ENCODE measurements at places on chromosomes 7 and 10. TPM values are rescaled to one million over a fixed set of nuclear protein-coding genes. Genes with fewer than 3 reads are reported as not detected.
A peak's percentile ranks its signal among the peaks of the same experiment; 100 is the strongest.

DNA sequence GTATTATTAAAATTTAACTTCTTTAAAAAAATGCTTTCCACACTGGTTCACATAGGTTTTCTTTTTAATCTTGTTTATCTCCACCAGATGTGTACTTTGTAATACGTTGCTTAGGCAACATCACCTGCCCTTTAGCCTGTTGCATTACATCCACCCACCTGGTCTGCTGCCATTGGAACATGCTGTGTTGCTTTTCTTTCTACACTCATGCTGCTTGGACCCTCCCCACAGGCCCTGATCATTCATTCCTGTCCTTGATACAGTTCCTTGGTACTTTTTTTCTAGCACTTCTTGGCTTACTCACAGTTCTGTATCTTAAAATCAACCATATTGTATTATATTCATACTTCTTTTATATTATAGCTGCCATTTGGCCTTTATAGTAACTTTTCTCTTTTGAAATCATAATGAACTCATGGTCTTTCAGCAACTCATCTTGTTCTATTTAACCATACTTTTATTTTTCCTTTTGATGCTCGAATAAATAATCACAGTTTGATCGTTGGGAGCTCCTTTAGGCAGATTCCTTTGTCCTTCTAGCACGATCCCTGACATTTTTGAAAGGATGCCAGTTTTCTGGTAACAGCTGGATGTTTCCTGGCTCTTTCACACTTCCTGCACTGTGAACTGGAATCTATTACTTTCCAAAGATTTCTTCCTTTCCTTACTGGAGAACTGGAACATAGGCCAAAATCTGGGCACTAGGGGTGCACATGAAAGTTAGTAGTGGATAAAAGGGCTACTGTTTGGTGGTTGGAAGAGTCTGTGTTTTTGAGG, 125.1 kb downstream of the CDK14 start:
- no peak for DNase-seq
- no peak overlapping the region for H3K4me3 ChIP-seq
- H3K4me1 ChIP-seq: peaks cover 39% of the 10 kb centered on the region
- no peaks in the 10 kb centered on the region for H3K27me3 ChIP-seq
- no peaks in the 10 kb centered on the region for H3K36me3 ChIP-seq

DNA sequence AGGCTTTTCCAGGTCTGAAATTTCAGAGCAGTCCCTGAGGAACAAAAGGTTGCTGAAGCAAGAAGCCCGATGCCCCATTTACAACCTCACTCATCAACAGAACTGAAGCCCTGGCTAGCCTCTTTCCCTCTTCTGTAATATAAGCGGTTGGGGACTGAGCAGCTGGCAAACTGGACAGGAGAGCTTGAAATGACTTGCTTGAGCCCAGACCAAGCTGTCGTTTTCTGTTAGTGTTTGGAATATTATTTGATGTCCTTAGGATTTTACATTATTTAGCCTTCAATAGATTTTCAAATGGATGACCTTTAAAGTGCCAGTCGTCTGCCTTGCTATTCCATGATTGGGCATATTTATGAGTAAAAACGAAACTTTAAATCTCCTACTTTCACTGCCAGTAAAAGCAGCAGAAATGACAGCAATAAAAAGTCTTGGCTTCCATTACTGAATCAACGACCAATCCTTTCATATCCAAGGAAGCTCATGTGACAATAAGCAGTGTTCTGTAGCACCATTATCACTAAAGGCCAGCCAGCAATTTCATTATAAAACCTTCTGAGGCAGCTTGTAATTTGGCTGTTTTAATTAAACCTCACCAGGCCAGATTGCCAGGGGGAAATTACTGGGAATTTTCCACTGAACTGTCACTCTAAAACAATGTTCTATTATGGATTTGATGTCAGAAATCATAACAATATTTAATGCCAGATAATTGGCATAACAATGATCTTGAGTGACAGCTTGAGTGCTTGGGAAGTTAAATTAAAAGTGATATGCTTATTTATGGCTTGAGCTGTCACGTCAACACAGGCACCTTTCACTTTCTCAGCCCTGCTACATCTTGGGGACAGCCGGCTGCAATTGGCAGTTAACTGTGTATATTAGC, 85.9 kb downstream of the LSMEM1 start:
- no peaks in the 10 kb centered on the region for H3K36me3 ChIP-seq
- DNase-seq: no peak
- no peak overlapping the region for H3K27ac ChIP-seq
- H3K4me1 ChIP-seq: peaks cover 3% of the 10 kb centered on the region

DNA sequence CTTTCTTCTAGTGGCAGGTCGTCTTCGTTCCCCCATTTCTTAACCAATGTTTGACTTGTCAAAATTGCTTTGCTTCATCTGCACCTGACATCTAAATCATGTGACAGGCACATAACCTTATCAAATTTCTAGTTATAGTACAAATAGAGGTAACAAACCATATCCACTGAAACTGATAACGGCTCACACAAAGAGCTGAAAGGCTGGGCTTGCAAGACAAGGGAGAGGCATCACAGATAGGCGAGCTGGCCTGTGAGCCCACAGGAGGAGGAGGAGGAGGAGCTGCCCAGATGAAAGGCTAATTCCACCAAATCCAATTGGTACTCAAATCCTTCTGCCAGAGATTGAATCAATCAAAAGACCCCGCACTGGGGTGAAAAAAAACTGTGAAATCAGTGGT, 80.2 kb upstream of the NEBL start:
- DNase-seq: no peak
- no peaks in the 10 kb centered on the region for H3K27me3 ChIP-seq
- peaks cover 10% of the 10 kb centered on the region for H3K4me1 ChIP-seq
- no peaks in the 10 kb centered on the region for H3K36me3 ChIP-seq
- no peak overlapping the region for H3K4me3 ChIP-seq
- H3K27ac ChIP-seq: no peak overlapping the region

GRCh38 chr10:73997461-73997786, 492 bp upstream of the VCL start:
- H3K4me1 ChIP-seq: peaks cover 22% of the 10 kb centered on the region
- peak overlapping the region; percentile 97 for H3K27ac ChIP-seq
- no peaks in the 10 kb centered on the region for H3K27me3 ChIP-seq
- no peak for DNase-seq

GRCh38 chr10:69580435-69580834, 7.2 kb upstream of the NEUROG3 start:
- H3K27me3 ChIP-seq: peaks cover 79% of the 10 kb centered on the region
- no peaks in the 10 kb centered on the region for H3K36me3 ChIP-seq
- no peak for DNase-seq
- H3K4me3 ChIP-seq: no peak overlapping the region
- H3K4me1 ChIP-seq: no peaks in the 10 kb centered on the region
- no peak overlapping the region for H3K27ac ChIP-seq

The LGI1 gene
- total RNA-seq: not detected

- H3K27me3 ChIP-seq: no peaks in the 10 kb centered on the region
- no peaks in the 10 kb centered on the region for H3K36me3 ChIP-seq
- no peak overlapping the region for H3K27ac ChIP-seq
- H3K4me3 ChIP-seq: no peak overlapping the region
- no peak for DNase-seq
- H3K4me1 ChIP-seq: no peaks in the 10 kb centered on the region
Measured at GRCh38 chr10:19653931-19654330, 162.3 kb upstream of the PLXDC2 start.

DNA sequence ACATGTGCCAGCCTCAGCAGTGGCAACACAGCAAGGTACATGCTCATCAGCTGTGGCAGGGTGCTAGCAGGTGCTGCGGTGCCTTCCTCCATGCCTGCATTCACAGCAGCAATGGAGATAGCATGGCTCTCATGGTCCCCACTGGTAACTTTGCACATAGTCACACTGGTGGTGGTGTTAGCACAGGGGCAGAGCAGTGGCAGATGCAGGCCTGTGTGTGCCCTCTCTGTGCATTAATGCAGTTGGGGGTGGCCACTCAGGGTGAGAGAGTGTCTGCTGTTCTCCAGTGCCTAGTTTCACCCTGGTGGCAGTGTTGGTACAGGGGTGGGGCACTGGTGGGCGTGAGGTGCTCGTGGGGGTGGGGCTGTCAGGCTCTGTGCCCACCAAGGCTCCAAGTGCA, 17.7 kb upstream of the PPP1R3A start:
- H3K27ac ChIP-seq: no peak overlapping the region
- no peak for DNase-seq
- no peaks in the 10 kb centered on the region for H3K4me1 ChIP-seq

DNA sequence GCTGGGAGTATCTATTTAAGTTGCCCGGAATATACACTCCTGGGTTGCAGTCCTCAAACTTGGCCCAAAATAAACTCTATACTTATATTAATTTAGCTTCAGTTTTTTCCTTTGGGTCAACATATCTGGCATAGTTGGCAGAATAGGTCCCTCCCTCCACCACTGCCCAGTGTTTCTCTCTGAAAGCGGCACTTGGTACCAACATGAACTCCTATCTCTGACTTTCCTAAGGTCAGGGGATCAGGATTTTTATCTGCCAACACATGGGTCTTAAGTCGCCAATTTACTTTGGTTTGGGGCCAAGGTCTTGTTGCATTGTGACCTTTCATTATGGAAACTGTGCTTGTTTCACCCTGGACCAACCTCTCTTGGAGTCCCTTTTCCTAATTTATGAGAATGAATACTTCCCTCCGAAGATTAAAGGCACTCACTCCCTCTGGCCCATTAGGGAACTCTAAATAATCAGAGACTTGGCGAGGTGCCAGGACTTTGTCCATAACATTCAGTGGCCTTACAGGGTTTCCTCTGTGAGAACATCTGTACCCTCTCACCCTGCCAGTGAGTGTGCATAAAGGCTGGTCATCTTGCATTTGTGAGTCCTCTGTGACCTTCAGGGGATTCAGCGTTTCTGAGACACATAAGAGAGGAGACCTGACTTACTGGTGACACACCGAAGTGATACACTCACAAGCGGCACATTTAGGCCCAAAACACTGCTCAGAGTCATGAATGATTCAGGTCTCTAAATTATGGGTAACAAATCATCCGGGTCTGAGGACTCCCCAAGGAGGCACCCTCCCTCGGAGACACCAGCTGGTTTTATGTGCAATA, 19.7 kb upstream of the FKBP9 start:
- peak; percentile 70 for DNase-seq
- H3K27ac ChIP-seq: peak overlapping the region; percentile 64
- H3K36me3 ChIP-seq: peaks cover 23% of the 10 kb centered on the region
- no peak overlapping the region for H3K4me3 ChIP-seq
- no peaks in the 10 kb centered on the region for H3K4me1 ChIP-seq

GRCh38 chr7:133050200-133050995, 31.5 kb downstream of the CHCHD3 start:
- no peaks in the 10 kb centered on the region for H3K36me3 ChIP-seq
- H3K27me3 ChIP-seq: no peaks in the 10 kb centered on the region
- H3K27ac ChIP-seq: peak overlapping the region; percentile 79
- H3K4me1 ChIP-seq: peaks cover 46% of the 10 kb centered on the region
- DNase-seq: no peak
- H3K4me3 ChIP-seq: no peak overlapping the region

The GDI2 gene
- total RNA-seq: 145 TPM

The AKR1C2 gene
- total RNA-seq: 17.4 TPM

The TRPV5 gene
- not detected for total RNA-seq

The MAT1A gene
- total RNA-seq: not detected

DNA sequence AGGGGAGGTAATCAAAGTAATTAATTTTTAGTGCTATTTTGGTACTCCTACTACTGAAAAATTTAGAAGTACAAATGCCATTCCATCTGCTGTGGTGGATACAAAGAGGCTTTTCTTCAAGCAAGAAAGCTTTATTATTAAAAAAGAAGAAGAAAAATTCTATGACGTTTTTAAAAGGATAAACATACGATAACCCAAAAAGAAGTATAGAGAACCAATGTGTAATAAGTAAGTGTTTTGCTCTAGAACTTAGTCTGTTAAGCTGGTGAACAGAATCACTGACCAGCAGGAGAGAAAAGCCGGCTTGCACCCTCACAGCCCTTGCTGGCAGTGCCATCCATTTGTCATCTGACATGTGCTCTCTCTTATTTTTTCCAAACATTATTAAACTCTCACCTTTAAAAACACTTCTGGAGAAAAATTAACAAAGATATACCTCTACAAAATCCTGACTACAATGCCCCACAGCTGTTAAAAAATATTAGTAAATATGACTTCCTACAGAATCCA, 81.5 kb downstream of the SRPK2 start:
- H3K27ac ChIP-seq: no peak overlapping the region
- no peak overlapping the region for H3K4me3 ChIP-seq
- DNase-seq: no peak
- no peaks in the 10 kb centered on the region for H3K36me3 ChIP-seq
- H3K4me1 ChIP-seq: peaks cover 3% of the 10 kb centered on the region
- no peaks in the 10 kb centered on the region for H3K27me3 ChIP-seq

GRCh38 chr7:36001546-36001945, 151.5 kb upstream of the EEPD1 start:
- H3K4me3 ChIP-seq: no peak overlapping the region
- DNase-seq: no peak

The CCDC146 gene
- total RNA-seq: 8.3 TPM

The C10orf90 gene
- total RNA-seq: not detected

DNA sequence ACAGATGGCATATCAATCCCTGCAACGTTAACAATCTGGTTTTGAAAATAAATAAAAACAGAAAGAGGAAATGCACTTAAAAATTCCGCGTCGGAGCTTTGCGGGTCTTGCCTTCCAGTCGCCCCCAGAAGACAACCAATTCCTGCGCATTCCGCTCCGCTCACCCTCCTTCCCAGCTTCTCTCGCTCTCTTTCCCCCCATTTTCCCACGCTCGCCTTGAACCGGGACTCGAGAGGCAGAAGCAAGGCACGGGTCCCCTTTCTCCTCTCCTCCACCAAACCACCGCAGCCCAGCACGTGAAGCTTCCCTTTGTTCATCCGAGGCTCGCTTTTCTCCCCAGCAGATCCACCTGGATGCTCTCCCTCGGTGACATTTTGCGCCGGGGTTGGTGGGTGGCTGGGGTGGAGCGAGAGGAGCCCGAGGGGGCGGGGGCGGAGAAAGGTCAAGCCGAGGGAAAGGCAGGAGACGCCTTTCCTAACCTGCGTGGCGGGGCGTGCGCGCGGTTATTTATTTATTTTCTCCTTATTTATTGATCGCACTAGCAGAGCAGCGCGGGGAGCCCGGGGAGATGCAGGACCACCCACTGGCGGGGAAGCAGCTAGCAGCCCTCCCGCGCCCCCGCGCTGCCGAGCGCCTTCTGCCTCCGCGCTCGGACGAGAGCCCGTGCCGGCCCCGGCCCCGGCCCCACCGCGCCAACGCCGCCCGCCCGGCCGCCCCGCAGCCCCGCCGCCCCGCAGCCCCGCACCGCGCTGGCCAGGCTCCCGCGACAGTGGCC, at the start of gene KCND2:
Gene KCND2 (plus strand): TSS at position 475 of the 775 bp plus-strand sequence.
- no peak for DNase-seq
- no peak within 1 kb of the TSS for H3K27ac ChIP-seq
- H3K4me3 ChIP-seq: peak within 1 kb of the TSS; percentile 23
- no peaks in the 10 kb centered on the region for H3K27me3 ChIP-seq
